Spinal cord (tissue), 10 donors: ENCODE measurements at places on chromosomes 6 and 20. TPM values are rescaled to one million over a fixed set of nuclear protein-coding genes. Genes with fewer than 3 reads are reported as not detected.

The COL9A1 gene
- polyA plus RNA-seq = 34.0 TPM

The TSPO2 gene
- 0.38 TPM for polyA plus RNA-seq

The CDSN gene
- polyA plus RNA-seq = not detected

The TMEM242 gene
- 18.2 TPM for polyA plus RNA-seq

The C20orf204 gene
- 3.1 TPM for polyA plus RNA-seq

The CNR1 gene
- polyA plus RNA-seq = 52.5 TPM

The COL12A1 gene
- polyA plus RNA-seq = 28.8 TPM

The BTNL2 gene
- polyA plus RNA-seq = 0.67 TPM

The NR2E1 gene
- not detected for polyA plus RNA-seq

The HS3ST5 gene
- 23.8 TPM for polyA plus RNA-seq

The PGM3 gene
- polyA plus RNA-seq = 62.4 TPM

The LPIN3 gene
- polyA plus RNA-seq = 5.4 TPM

The ZC3H12D gene
- polyA plus RNA-seq = 0.99 TPM

The ZDHHC14 gene
- polyA plus RNA-seq = 42.6 TPM

The ESR1 gene
- 1.6 TPM for polyA plus RNA-seq

The IPCEF1 gene
- polyA plus RNA-seq = 5.4 TPM

The TFAP2C gene
- 0.17 TPM for polyA plus RNA-seq

The ARFGEF3 gene
- 15.9 TPM for polyA plus RNA-seq

The PI16 gene
- polyA plus RNA-seq = 22.7 TPM

The PKIB gene
- polyA plus RNA-seq = 11.0 TPM

The RMND1 gene
- 25.4 TPM for polyA plus RNA-seq

The FGD2 gene
- polyA plus RNA-seq = 8.4 TPM

The IFT52 gene
- 59.8 TPM for polyA plus RNA-seq

The ZKSCAN8 gene
- 22.0 TPM for polyA plus RNA-seq
